ENCODE measurements at places on chromosomes 4 and X. TPM values are rescaled to one million over a fixed set of nuclear protein-coding genes. Genes with fewer than 3 reads are reported as not detected.

GRCh38 chrX:2261831-2262667 is 238.7 kb downstream of the DHRSX start:
- DNase-seq: no peak

Gene FREM3
- total RNA-seq: not detected

GRCh38 chr4:100804576-100805360 is 286.9 kb upstream of the EMCN start:
- no peak for DNase-seq

Gene PCDH18
- 3.4 TPM for total RNA-seq

DNA sequence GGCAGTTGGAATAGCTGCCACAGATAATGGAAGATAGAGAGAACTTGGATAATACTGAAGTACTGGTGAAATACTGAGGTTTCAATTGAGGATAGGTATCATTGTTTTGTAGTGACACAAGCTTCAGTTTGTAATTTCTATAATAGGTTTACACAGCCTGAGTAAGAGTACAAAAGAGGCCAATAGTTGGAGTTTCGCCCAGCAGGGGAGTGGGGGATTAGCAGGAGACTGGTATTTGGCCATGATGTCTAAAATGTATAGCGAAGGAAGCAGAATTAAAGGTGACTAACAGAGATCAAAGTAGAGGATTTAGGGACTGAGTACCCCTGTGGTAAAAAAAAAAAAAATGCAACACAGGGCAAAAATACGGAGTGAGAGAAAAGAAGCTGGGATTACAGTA is 129.5 kb downstream of the KCTD8 start:
- no peak for DNase-seq

Gene PAK3
- 0.27 TPM for total RNA-seq

Gene CITED1
- total RNA-seq: not detected

- DNase-seq: no peak
Measured at GRCh38 chr4:141804836-141805235, 168.5 kb downstream of the IL15 start.

GRCh38 chrX:103081051-103081450 is 11.9 kb downstream of the NXF3 start:
- no peak for DNase-seq

- DNase-seq: no peak
Measured at GRCh38 chr4:99708551-99708950, 50.9 kb upstream of the C4orf54 start.

DNA sequence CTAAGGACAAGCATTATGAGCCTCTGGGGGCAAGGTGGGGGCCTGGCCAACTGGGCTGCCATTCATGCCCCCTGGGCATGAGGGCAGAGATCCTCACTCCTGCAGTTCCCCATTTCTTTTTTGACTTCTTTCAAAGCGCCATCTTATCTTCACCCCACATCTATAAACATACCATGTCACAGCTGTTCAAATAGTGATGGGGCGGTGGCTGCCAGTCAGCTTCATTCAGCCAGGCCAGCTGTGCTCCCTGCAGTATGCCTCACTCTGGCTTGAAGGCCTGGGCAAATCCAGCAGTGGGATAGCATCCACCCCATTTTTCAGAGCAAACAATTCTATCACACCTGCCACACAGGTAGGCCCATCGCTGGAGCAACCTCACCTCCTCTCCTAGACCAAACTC is 85.5 kb downstream of the NHSL2 start:
- no peak for DNase-seq

DNA sequence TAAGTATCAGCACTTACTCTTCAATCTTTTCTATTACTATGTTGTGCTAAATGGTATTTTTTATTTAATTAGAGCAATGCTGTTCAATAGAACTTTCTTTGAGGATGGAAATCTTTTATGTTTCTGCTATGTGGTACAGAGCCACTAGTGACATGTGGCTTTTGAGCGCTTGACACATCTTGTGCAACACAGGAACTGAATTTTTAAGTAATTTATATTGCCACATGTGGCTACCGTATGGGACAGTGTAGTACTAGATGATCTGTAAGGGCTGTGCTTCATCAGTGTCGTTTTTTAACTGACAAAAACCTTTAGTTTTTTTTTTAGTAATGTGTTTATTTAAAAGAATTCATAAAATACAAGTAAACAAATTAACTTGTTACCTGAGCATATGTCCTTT is 22.4 kb downstream of the HPRT1 start:
- DNase-seq: no peak

- DNase-seq: no peak
Measured at GRCh38 chr4:145881989-145882388, 56.6 kb downstream of the ZNF827 start.

DNA sequence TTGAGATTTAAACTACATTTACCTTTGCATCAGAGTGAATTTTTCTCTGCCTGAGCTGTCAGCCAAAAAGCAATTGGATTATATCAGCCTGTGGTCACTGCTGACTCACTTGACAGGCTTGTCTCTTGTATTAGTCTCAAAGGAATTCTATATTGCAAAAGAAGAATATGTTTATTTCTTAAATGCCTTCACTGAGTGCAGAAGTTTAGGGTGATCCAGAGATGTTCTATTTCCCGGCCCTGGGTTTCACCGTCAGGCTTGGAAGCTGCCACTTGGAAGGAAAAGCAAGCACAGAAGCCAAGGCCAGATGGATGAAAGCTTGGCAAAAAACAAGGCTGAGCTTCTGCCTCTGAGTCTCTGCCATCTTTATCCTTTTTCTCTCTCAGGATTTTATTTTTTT is 80.9 kb downstream of the FAM114A1 start:
- no peak for DNase-seq

DNA sequence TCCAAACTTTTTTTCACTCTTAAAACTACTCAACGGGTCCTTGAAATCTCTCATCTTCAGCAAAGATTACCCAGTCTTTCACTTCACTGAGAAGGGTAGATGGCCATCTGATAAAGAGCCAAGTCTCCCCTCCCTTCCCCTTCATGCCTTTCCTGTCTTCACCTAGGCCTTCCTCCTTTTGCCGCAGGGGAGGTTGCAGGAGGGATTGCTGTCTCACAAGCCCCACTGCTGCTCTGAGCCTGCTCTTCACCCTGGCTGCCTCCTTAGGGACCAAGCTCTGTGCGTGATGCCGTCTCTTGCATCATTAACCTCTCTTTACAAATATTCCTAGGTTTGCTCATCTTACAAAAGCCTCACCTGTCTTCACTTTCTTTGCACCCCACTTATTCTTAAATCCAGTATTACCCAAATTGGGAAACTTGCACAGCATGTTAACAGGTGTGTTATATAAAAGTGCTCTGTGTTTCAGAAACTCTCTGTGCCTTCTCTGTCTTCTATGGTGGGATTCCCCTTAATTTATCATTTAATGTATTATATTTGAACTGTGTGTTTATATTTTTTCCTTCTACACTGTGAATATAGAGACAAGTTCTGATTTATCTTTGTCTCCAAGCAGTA is 3.8 kb downstream of the ZFX start:
- DNase-seq: no peak

Gene IL21
- total RNA-seq: not detected

Gene CTAG1A
- total RNA-seq: not detected

DNA sequence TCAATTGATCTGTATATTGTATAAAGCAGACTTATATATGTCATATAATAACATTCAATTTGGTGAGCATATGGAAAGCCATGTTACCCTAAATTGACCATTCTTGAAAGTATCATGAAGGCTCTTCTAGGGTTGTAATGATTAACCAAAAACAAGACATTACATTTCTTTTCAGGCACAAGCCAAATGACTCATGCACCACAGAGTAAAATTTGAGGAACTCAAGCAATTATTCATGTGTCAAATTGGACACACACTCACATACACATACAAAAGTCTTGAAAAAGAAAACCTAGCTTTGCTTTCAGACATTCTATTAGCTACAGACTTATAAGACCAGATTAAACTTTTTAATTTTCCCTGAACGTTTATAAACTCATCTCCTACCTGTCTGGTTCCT is 146.5 kb upstream of the PCDH18 start:
- DNase-seq: no peak

Gene MMRN1
- total RNA-seq: 2.4 TPM

Gene SLAIN2
- 132 TPM for total RNA-seq

DNA sequence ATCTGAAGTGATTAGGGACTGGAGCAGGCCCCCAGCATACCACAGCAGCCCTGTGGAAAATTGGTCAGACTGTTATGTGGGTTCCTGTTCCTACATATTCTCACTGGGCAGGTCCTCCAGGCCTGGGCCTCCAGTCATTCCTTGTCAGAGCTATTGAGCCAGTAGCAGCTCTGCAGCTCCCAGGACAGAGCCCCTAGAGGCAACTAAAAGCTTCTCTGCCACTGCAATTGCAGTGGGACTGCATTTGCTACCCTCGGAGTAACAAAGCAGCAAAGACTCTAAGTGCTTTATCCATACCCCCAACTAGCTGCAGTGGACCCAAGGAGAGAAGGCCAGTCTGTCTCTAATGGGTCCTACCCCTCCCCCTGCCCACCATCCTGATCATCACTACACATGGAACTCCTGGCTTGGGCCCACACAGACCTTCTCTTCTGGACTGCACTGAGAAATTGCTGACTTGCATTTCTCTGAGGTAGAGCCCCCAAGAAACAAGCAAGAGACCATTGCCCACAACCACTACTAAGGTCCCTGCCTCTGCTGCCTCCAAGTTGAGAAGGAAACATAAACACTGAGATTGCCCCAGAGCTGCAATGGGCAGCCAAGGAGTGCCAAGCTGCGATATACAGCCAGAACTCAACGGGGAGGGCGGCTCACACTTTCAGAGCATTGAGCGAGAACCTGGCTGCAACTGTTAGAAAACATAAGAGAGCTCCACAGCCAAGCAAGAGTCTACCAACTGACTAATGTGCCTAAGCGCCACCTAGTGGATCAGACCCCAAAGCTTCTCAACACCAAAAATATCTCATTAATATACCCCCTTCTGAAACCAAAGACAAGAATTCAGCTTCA is 738.7 kb upstream of the NDST4 start:
- no peak for DNase-seq

DNA sequence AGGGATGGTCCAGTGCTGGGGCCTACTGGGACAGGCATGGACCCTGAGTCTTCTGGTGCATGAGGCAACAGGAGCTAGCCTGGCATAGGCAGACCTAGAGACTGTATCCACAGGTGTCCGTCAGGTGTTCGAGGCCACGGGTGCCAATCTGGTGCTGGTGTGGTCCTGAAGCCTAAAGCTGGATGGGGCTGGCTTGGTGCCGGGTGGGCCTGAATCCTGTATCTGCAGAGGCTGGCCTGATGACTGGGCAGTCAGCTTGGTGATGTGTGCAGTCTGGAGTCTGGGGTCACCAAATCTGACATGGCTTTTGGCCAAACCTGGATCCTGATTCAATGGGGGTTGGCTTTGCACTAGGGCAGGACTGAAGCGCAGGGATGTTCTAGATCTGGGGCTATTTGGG is 269.8 kb upstream of the GRIA3 start:
- no peak for DNase-seq

Gene NEXMIF
- total RNA-seq: 0.19 TPM

DNA sequence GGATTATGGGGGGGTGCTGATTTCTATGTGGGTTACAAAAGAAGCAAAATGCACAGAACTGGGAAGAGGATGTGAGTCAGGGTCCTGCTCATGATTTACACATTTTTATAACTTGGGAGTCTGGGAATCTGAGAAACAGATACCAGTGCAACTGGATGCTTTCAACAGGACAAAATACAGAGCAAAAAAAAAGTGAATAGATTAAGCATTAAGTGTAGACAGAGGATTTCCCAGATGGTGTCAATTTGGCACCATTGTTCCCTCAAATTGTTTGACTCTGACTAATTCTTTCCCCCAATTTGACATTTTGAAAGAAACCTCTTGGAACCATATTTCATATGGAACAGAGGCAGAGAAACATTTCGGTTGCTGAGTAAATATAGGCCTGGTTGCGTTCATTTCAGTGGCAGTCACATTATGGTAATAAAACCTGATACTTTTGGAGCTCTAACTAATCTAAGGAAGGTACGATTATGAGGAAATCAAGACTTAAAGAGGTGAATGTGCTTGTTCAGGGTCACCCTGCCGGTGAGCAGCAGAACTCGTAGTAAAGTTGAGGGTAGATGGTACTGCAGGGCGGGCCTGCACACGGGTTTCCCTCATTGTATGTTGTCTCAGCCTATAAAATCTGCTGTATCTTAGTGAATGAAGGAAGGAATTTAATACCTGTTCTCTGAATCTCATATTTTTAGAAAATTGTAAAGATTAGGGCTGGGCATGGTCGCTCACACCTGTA is 18.7 kb upstream of the CDKL5 start:
- DNase-seq: no peak

Gene ARMCX2
- 34.5 TPM for total RNA-seq

DNA sequence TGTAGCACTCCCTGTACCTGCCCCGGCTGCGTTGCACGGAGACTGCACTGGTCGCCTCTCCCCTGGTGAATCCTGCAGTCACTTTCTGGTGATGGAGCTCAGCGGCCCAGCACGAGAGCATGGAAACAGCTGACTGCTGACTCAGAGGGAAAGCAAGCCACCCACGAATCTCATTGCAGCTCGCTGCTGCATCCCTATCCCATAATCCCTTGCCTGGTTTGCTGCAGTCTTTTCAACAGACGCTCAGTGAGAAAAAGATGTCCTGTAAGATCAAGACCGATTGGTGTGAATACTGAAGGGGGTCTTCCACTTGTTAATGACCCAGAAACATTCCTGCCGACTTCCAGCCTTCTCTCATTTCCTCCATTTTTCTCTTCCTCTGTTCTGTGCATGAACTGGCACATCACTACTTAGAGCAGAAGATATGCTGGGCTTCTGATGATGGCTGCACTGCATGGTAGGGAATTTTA is 52.9 kb downstream of the TRIM2 start:
- DNase-seq: no peak

DNA sequence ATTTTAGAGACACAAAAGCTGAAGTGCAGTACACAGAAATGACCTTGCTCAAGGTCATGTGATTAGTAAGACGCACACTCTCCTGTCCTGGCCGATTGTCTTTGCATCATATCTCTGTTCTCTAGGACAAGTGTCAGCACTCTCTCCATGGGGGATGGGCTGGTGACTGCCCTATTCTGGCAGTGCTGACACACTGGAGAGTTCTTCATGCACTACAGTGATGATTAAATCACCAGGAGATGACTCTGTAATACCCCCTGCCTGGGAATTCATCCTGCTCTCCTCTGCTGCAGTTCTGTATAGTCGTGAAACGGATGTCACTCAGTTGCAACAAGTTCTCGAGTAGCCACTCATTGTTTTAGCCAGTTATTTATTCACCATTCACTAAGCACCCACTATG is 5.3 kb upstream of the SHISA3 start:
- peak; percentile 48 for DNase-seq

GRCh38 chr4:184313058-184313581 is 95.4 kb upstream of the ENPP6 start:
- no peak for DNase-seq

Measured in left ventricle myocardium inferior (tissue), 1 donor.